Hepatic stellate cell (primary cell): ENCODE measurements at places on chromosomes 3 and 15.

- DNase-seq: peak; percentile 15
These were observed 94.0 kb upstream of the MEX3B start for GRCh38 chr15:82139823-82140268.

GRCh38 chr15:100093211-100094126 lies 248.3 kb downstream of the ADAMTS17 start:
- peak; percentile 87 for DNase-seq

GRCh38 chr15:41936649-41937567 lies 35.4 kb downstream of the EHD4 start:
- DNase-seq: no peak

DNA sequence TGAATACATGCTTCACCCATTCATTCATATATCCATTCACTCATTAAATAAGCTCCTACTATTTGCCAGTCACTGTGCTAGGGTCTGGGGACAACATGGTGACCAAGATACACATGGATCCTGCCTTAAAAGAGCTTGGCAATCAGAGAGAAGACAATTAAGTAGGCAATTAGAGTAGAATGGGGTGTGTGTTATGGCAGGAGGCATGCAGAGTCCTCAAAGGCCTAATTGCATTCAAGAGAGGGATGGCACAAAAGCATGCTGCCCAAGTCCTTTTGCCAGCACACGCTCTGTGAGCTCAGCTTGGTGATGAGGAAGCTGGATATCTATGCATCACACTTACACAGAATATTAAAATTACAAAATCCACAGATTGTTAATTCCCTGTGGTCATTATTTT lies 2.8 kb upstream of the PRICKLE2 start:
- no peak for DNase-seq

- DNase-seq: no peak
These were observed 96.6 kb downstream of the DNAJB8 start for GRCh38 chr3:128369881-128370642.

DNA sequence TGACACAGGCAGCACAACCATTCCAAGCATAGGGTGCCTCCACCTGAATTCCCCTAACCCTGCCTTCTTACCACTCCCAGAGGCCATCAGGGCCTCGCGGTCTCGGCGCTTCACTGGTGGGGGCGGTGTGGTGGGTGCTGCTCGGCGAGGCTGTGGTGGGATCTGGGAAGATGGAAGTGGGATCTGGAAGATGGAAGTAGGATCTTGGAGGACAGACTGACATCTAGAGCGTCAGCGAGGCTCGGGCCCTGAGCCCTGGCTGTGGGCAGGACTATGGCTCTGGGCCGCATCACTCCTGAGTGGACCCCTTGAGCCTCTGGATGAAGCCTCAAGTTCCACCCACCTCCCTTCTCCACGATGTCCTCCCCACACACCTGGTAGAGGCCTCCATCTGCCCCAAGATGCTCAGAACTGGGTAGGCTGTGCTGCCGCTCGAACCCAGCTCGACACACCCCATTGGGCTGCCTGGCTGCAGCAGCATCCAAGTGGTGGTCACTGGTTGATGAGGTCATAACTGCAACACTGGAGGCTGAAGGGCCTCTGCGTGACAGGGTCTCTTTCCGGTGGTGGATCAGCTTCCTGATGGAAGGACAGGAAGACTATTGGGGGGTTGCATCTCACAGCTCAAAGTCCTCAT lies 3.6 kb downstream of the NCKIPSD start:
- no peak for DNase-seq

- DNase-seq: no peak
These were observed 68.1 kb upstream of the PFN2 start for GRCh38 chr3:150038830-150039229.

DNA sequence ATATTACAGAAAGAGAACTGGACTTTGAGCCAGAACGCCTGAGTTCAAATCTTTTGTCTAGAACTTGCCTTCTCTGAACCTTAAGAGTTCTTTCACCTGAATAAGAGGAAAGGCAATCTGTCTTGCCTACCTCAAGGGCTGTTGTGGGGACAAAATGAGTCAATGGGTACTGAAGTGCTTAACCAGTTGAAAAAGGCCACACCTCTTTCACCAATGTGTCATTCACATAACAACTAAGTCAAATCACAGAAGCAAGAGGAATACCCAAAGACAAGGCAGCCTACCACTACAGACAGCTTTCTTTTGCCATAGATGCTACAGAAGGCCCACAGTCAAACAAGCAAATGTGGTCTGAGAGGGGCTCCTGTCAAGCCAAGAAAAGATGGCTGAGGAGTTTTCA lies 39.7 kb downstream of the NBEAL2 start:
- DNase-seq: no peak

- DNase-seq: no peak
These were observed 31.1 kb upstream of the ICE2 start for GRCh38 chr15:60510006-60510405.

DNA sequence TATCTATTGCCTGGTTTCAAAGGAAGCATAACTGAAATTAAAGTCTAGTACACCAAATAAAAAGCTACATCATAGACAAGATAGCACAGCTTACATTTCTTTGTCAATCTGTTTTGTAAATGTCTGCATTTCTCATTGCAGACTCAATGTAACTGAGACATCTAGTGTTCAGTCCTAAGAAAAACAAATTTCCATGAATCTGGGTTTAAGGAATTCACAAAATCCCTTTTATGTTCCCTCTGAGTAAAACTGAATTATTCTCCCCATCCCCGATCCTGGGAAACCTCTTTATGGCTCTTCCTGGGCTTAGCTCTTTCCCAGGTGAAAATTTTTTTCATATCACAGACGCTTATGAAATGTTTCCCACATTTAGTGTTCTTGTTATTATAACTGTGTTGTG lies 21.6 kb upstream of the RASA2 start:
- no peak for DNase-seq

GRCh38 chr3:2495746-2496145 lies 397.1 kb downstream of the CNTN4 start:
- no peak for DNase-seq

GRCh38 chr3:131082871-131083863 lies 56.5 kb downstream of the NEK11 start:
- DNase-seq: no peak

GRCh38 chr15:79538527-79538926 lies 106.4 kb downstream of the MINAR1 start:
- no peak for DNase-seq

DNA sequence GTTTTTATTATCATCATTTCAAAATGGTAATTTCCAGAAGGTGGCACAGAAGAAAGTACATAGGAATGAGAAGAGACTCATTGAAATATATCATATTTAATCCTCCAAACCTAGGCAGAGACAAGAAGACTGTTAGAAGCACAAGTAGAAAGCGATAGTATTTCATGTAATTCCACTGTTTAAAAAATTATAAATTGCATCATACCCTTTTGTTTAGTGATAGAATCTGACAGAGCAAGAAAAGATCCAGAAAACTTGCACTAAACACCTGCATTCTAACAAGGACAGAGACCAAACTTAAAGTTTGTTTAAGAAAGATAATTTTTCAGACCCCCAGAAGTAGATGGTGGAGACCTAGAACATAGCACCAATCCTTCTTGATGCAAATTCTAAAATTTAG lies 56.9 kb upstream of the CD96 start:
- DNase-seq: no peak

GRCh38 chr3:35639254-35640186 lies at the start of gene ARPP21:
ARPP21 (plus strand) TSS chr3:35639525; CDS start chr3:35681752, 42,227 bp downstream.
- peak; percentile 21 for DNase-seq

DNA sequence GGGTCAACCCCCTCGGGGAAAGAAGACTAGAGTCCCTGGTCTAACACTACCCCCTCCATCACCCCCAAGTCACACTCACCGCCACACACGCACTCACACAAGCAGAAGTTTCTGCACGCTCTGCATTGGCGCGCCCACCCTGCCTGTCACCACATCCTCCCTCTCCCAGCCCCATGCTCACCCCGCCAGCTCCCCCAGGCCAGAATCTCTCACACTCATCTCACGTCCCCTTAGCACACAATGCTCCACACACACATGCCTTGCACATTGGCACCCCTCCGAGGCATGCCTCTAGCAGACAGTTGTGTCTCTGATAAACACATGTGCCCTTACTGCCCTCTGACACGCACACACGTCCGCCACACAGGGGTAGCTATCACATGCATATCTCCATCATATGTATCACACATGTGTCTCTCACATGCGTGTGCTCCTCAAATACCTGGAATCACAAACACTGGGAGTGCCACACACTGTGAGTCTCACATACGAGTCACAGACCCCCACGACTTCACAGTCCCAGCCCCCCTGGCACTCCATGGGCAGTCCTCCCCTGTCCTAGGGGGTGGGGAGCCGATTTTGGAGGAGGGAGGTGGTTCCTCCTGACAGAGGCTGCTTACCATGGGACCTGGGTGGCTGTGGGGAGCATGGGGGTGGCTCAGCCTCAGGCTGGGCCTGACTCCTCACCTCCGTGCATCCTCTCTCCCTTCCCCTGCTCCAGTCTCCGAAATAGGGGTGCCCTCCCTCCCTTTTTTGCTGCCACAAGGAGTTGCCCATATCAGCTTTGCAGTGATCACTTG lies 898 bp downstream of the FBLN2 start:
- no peak for DNase-seq
